Right forelimb (tissue), 1 donor: ENCODE measurements at places on chromosomes 6 and 20.
A peak's percentile ranks its signal among the peaks of the same experiment; 100 is the strongest.

DNA sequence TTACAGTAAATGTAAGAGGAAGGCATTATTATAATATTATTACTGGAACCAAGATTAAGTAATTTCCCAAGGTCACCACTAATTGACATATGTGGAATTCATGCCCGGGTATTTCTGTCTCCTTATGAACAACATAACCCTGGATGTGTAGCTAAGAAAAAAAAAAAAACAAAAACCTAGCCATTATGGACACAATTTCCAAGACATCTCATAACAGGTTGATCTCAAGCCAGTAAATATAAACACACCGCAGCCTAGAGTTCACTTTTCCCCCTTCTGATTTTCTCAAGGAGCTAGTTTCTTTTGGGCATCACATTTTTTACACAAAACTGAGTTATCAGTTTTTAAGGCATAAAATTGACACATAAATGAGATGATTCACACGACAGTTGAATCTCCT is 306.5 kb upstream of the RSPO3 start:
- DNase-seq, result no peak

GRCh38 chr20:57656252-57656820 is 36.1 kb upstream of the ZBP1 start:
- DNase-seq, result no peak

DNA sequence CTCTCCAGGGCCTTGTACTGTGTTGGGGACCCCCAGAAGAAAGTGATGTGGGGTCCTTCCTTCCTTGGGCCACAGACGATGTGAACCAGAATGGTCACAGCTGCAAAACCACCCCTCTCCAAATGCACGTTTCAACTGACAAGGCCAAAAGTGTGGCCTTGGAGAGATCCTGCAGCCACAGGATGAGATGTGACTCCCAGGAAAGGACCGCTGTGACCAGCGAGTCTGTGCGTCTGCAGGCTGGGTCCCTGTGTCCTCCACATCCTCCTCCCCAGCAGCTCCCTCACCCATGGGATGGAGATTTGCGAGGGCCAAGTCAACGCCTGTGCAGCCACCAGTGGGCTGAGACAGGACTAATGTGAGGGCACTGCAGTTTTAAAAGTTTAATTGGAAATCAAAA is 247.0 kb downstream of the ERMARD start:
- DNase-seq, result no peak

DNA sequence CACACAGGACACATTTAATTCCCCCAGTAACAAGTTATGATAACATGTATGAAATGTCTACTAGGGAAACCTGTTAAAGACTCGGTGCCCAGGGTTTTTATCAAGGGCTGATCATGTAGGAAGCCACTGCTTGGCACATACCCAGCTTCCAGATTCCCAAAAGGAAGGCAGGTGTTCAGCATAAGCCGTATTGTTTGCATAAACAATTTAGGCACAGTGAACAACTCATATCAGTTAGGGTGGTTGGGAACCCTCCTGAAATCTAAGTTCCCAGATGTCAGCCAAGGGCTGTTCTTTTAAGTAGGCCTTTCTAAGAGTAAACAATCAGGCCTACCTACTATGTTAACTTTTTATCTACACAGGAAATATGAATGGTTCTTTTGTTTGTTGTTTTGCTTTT is 74.1 kb downstream of the ASXL1 start:
- no peak for DNase-seq

DNA sequence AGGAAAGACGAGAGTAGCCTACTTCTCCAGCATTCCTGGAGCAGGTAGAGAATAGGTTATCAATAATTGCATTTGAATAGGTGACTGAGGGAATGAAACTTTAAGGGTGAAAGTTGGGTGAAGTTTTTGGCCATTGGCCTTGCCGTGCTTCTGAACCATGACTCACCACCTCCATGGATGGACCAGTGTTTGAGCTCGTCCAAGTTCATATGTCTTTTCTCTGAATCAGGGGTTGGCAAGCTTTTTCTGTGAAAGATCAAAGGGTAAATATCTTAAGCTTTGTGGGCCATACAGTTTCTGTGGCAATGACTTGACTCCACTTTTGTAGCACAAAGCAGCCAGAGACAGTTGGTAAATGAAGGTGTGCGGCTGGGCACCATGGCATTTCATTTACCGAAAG is 31.8 kb downstream of the SNRNP48 start:
- no peak for DNase-seq

DNA sequence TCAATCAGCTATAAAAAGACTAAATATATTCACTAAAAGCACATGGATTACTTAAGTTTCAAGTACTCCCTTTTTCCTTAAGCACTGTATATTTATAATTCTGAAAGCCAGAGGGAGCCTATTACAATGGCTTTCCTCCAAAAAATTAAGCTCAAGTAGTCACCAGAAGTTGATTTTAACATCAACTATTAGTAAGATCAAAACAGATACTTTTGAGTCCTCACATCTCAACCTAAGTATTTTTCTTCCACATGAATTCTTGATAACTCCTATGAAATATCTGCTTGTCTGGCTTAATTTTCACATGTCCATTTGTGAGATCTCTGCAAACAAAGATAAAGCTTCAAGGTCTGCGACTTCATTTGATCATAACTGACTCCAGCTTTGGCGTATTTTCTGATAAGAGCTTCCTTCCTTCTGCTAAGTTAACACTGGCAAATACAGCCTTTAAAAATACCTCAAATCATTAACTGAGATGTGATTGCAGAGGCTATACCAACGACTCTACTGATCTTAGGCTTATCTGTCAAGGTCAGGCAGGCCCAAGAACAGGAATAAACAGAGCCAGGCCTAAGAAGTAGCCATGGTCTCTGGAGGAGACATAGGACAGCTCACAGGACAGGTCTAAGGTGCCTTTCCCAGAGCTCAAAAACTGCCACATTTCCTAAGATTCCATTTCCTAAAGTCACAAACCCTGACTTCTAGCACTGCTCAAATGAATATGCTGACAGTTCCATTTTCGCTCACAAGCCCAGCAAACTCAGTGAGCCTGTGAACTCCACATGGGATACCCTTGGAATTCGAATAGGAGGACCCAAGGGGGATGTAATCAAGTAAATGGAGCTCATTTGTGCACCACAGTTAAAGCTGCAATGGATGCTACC is 10.0 kb downstream of the SNX5 start:
- no peak for DNase-seq

DNA sequence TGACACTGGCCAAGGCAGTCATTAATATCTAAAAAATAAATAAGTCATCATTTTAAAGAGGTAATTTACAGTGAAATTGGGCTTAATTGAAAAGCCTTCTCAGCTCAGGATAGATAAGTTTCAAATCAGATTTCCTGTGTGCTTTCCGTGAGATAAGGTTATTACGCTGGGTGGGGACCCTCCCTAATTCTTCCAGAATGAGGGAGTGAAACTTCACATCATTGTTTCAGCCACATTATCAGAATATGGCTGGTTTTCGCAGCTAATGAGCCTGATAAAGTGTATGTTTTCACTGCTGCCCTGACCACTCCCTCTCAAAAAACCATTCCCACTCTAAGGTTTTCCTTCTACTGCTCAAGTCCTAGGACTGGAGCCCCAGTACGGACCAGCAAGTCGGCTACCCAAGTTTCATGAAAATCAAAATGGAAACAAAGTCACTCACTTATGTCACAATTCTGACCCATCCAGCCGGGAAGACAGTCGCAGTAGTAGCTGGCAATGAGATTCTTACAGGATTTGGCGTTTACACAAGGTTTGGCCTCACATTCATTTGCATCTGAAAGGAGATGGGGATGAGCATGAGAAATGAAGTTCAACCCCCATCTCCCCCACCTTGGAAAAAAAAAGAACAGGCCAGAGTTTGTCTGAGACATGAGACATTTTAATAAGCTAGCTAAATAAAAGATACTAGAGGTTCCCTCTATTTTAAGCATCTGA is 24.6 kb downstream of the JAG1 start:
- DNase-seq, result no peak

DNA sequence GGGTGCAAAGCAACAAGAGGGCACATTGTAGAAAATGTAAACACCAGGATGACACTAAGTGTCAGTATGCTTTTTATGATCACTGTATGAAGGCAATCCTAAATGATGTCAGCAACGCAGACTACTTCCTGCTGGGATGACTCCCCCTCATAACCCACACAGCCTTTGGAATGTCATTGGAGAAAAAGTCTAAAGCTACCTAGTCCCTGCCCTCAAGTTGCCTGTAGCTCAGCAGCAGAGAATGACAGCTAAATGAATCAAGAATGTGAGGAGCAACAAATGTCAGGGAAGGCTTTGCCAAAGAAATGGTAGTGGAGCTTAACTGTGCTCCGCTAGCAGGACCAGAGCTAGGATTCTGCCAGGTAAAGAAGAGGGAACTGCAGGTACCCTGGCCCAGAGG is 555.6 kb downstream of the CD83 start:
- no peak for DNase-seq

GRCh38 chr6:146968041-146968760 is 236.0 kb upstream of the STXBP5 start:
- no peak for DNase-seq

DNA sequence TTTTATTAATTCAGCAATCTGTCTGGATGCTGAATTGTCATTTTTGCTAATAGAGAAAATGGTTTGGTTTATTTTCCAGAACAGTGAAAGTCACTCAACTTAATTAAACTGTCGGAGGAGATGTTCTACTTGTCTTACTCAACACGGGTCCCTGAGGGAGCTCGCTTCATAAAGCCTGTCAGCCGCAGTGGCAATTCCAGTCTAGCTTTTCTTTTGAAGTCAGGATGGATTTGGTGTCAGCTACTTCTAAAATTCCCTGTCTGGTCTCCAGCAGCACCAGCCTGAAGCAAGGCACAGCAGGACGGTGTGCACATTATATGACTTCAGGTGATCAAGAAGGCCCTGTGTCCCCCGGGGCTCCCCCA is 261.5 kb downstream of the SLC24A3 start:
- DNase-seq, result no peak

DNA sequence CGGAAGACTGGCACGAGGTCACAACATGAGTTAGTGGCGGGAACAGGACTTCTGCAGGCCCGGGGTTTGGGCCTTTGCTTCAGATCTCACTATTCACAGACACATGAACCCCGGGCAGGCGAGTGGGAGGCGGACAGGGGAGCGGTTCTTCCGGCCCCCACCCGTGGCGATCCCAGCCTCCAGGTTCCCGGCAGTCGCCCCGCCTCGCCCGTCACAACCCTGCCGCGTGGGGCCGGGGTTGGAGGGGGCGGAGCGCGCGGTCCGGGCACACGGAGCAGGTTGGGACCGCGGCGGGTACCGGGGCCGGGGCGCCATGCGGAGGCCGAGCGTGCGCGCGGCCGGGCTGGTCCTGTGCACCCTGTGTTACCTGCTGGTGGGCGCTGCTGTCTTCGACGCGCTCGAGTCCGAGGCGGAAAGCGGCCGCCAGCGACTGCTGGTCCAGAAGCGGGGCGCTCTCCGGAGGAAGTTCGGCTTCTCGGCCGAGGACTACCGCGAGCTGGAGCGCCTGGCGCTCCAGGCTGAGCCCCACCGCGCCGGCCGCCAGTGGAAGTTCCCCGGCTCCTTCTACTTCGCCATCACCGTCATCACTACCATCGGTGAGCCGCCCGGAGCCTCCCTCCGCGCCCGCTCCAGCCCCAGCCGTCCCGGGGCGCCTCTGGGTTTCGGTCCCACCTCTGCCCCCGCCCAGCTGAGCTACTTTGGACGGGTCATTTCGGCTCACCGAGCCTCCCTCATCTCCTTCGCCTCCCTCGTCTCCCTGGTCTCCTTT is at the start of gene KCNK15:
KCNK15 (plus strand) TSS at position 268 of the 769 bp plus-strand sequence; CDS start at position 314, 46 bp downstream.
- peak; percentile 57 for DNase-seq

- DNase-seq, result peak; percentile 66
Measured at GRCh38 chr20:51220293-51220706, 197.4 kb upstream of the KCNG1 start.

GRCh38 chr6:34343806-34344205 is 48.7 kb downstream of the NUDT3 start:
- no peak for DNase-seq

DNA sequence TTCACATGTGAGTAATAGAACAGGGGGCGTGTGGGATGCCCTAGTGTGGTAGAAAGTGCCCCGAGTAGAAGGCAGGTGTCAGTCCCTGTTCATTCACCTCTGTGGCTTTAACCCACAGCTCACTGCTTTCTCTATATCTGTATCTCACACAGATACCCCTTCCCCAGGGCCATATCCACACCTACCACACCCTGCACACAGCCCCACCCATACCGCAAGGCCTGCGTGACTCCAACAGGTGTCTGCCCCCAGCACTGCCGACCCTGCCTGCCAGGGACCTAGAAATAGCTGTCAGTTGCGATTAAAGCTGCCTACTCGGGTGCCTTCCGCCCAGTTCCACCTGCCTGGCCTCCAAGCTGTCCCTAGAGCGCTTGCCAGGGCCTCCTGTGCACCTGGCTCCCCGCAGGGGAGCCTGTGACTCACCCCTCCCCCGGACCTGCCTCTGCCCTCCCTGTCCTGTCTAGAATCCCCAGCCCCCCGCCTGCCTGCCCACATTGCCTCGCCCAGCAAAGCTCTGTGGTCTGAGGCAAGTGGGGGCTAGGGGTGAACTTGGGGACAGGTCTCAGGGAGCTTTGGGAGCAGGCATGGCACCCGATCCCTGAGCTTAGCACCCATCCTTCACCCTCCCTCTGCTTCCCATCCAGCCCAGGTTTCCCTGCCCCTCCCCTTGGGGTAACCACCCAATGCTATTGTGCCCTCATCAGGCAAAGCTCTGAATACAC is 38.3 kb upstream of the ID1 start:
- DNase-seq, result no peak

GRCh38 chr6:170443151-170443662 is 109.9 kb downstream of the PSMB1 start:
- no peak for DNase-seq

DNA sequence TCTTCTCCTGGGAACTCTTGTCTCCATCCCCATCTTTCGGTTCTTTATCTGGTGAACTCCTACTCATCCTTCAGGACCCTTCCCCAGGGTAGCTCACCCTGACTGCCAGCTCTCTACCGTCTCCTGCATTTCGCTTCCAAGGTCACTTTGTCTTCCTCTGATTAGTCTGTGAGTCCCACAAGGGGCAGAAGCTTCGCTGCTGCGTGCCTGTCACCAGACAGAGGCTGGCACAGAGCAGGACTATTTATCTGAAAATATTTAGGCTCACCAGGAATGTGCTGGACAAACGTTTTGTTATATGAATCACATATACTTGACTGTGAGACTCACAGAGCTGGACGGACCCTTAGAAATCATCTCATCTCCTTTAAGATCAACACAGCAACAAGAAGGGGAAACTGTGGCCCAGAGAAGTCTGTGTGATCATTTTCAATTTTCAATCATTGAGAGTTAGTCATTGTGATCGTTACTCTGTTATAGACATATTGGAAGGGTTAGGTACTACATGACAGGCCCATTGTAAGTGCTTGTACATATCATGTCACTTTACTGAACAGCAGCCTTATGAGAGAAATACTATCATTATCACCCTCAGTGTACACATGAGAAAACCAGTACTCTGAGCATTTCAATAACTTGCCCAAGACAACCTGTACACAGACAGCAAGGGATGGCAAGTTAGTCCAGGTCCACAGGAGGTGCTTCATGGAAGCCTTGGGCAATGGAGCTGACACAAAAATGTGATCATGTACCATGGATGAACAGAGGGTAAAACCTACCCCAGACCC is 51.4 kb downstream of the JPH2 start:
- DNase-seq, result no peak

DNA sequence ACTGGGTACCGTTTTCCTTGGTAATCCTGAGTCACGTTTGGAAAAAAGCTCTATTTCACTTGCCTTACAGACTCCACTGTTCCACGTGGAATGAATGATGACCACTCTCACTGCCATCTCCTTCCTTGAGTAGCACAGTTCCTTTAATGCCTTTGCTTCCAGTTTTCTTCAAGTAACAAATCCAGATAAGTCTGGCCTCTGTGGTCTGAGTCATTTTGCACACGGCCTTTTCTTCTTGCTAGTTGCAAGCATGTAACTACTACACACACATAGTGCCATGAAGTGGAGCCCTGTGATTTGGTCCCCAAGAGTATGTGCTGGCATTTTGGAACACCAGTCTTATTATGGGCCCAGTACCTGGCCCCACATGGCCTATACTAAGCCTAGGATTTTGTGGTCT is 182.8 kb downstream of the SASH1 start:
- no peak for DNase-seq
